A172 (cell line): ENCODE measurements at places on chromosomes 2 and 18. TPM values are rescaled to one million over a fixed set of nuclear protein-coding genes. Genes with fewer than 3 reads are reported as not detected.

DNA sequence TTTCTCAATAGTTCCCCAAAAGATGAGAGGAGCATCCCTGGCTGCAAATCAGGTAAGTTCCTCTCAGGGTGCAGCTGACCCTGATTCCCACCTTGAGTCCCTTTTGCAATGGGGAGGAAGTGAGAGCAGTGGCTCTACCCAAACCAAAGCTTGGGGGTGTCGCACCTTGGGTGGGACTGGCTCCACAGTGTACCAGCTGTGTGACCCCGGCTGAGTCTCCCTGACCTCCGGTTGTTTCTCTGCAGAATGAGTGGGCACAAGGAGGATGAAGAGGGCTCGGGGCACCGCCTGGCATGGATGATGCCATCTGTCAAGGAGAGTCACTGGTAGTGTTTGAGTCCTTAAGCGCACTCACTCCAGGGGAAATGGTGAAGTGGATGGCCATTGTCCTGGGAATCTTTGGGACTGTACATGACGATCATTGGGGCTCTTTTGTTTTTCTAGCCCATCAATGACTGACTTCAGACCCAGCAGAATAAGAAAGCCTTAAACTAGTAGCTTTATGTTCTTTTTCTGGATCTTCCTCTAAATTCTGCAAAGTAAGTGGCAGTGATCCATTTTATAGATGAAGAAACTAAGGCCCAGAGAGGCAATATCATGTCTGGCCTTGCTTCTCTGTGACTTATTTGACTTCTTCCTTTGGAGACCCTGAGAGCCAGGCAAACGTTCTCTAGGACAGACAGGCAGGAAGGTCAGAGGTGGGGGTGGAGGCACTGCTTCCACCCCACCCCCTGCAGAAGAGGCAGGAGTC is 106.3 kb upstream of the ST3GAL5 start:
- no peak for DNase-seq

UPP2 gene
- total RNA-seq: not detected in 2 replicates

- no peak for DNase-seq
Measured at GRCh38 chr2:7881063-7881462, 800.8 kb upstream of the ID2 start.

DNA sequence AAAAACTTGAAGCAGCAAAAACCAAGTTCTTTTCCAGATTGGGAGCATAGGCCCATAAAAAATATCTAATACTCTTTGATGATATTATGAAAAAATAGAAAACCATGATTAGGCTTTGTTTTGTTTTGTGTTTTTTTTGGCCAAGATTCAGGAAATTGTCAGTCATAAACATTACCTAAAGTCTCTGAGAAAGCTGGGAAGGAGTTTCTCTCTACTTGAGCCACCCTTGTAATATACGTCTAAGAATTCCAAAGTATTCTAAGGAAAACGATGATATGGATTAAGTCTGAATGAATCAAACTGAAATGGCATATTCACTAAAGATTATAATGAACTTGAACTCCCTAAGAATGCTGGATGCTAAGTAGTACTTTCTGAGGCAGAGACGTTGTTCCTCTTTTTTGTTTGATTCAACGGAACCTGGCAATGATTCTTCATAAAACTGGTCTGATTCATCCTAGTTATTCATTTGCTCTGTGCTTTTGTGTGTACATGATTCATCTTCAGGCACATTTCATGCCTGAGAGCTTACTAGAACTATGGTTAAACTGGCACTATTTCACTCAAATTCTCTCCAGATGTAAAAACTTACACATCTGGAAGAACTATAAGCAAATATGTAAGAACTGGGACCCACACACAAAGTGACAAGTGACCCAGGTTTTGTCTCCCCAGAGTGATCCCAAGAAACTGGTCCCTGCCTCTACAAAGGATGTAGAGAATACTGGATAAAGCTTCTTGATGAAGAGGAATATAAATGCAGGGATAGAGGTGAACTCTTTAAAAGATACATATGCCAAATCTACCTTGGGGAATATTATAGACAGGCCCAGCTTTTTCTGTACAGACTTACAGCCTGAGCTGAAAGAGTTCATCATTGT is 159.7 kb downstream of the DOCK10 start:
- peak; percentile 75 for DNase-seq

GRCh38 chr2:179344280-179344964 is 79.8 kb upstream of the SESTD1 start:
- DNase-seq: peak; percentile 8

DNA sequence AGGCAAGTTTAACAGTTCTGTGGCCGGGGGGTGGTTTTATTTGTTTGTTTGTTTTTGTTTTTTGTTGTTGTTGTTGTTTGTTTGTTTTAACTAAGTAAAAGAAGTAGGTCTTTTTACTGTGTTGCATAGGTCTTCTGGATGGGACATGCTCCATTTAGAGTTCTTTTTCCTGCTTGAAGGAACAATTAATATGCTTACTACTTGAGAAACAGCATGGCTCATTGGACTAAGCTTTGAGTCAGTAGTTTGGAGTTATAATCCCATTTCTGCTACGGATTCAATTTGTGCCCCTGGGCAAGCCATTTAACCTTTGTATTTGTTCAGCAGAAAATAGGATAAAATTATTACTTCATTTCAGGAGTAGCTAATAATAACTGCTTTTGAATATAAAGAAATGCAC is 8.7 kb upstream of the ACVR2A start:
- no peak for DNase-seq

DNA sequence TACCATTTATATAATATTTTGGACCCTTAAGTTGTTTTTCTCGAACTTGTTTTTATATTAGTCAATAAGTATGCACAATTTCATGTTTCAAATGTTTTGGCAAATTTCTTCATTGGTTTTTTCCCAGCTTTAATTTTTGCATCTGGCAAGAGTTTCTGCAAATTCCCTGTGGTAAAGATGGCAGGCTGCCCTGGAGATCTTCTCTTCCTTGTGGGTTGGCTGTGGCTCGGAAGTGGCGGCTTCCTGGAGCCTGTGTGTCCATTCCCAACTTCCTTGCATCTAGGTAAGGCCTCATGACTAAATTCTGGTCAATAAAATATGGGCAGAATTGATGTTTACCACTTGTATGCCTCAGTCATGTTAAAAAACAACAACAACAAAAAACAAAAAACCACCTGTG is 818.6 kb downstream of the EPHA4 start:
- DNase-seq: peak; percentile 3

RTP5 gene
- total RNA-seq: not detected in 2 replicates
